ENCODE measurements at places on chromosomes 1 and 21. TPM values are rescaled to one million over a fixed set of nuclear protein-coding genes. Genes with fewer than 3 reads are reported as not detected.

The KCNJ6 gene
- not detected for total RNA-seq

The GOLT1A gene
- 1.4 TPM for total RNA-seq

The ERICH3 gene
- total RNA-seq, result not detected

The CD2 gene
- not detected for total RNA-seq

The VHLL gene
- not detected for total RNA-seq

The NLRP3 gene
- not detected for total RNA-seq

The DNALI1 gene
- 0.21 TPM for total RNA-seq

The KRTAP11-1 gene
- total RNA-seq, result not detected

The SLC45A3 gene
- total RNA-seq, result 3.4 TPM

The CHD5 gene
- total RNA-seq, result not detected

The HSPA6 gene
- 24.3 TPM for total RNA-seq

The AADACL4 gene
- not detected for total RNA-seq

The PDXK gene
- 207 TPM for total RNA-seq

The GPR3 gene
- not detected for total RNA-seq

The CAMTA1 gene
- 68.0 TPM for total RNA-seq

The TMEM52 gene
- total RNA-seq, result 8.5 TPM

The G0S2 gene
- 163 TPM for total RNA-seq

The VSIG8 gene
- under 0.01 TPM for total RNA-seq

The C8A gene
- not detected for total RNA-seq

The NTMT2 gene
- total RNA-seq, result not detected

The SLC9C2 gene
- not detected for total RNA-seq

The CLSTN1 gene
- 113 TPM for total RNA-seq

The ADAM30 gene
- total RNA-seq, result not detected

The SH2D1B gene
- total RNA-seq, result 0.21 TPM

The HHIPL2 gene
- total RNA-seq, result not detected

The FAM72B gene
- not detected for total RNA-seq

The PLA2G2C gene
- not detected for total RNA-seq

The TPRG1L gene
- 18.1 TPM for total RNA-seq

The NPHS2 gene
- total RNA-seq, result not detected

The TSPEAR gene
- not detected for total RNA-seq

The MNDA gene
- total RNA-seq, result not detected

The PRAMEF6 gene
- not detected for total RNA-seq

The TPTE gene
- total RNA-seq, result not detected

The SPRR2B gene
- total RNA-seq, result not detected

The OR2T35 gene
- total RNA-seq, result not detected

The HORMAD1 gene
- 1.2 TPM for total RNA-seq

The CNR2 gene
- not detected for total RNA-seq

The PDZK1 gene
- under 0.01 TPM for total RNA-seq

The ACTL8 gene
- total RNA-seq, result not detected

The PLA2G2F gene
- total RNA-seq, result 0.24 TPM

Data from tracheal epithelial cell (primary cell).